ENCODE measurements at places on chromosomes 2 and 18.

GRCh38 chr18:5152343-5153020 lies 44.6 kb downstream of the AKAIN1 start:
- DNase-seq, result no peak

- no peak for DNase-seq
Measured at GRCh38 chr2:103860016-103860415, 993.9 kb upstream of the POU3F3 start.

DNA sequence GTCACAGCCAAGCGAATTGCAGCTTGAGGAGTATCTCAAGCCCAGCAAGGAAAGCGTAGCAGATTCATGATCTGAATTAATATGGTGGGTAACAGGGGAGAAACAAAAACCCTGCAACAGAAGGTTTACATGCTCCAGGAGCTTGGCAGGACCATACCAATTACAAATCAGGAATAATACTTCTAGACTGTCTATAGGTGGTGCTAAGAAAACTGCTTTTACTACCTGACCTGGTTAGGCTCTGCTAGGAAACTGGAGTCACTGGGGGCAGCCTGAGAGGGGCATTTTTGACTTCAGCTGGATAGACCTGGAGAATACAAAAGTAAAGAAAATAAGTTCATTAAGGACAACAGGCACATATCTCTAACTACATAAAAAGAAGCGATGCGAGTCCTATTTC lies 24.6 kb upstream of the SPOPL start:
- DNase-seq, result no peak

GRCh38 chr2:12767996-12768624 lies 51.4 kb downstream of the TRIB2 start:
- DNase-seq, result no peak

DNA sequence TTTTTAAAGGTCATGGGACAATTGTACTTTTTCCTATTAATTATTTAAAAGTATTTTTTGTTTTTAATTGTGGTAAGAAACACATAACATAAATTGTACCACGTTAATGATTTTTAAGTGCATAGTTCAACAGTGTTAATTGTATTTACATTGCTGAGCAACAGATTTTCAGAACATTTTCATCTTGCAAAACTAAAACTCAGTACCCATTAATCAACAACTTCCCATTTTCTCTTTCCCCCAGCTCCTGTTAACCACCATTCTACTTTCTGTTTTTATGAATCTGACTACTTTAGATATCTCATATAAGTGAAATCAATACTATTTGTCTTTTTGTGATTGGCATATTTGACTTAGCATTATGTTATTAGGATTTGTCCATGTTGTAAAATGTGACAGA lies 483.9 kb upstream of the ZNF804A start:
- no peak for DNase-seq

GRCh38 chr2:165636959-165637358 lies 157.1 kb downstream of the GALNT3 start:
- no peak for DNase-seq

DNA sequence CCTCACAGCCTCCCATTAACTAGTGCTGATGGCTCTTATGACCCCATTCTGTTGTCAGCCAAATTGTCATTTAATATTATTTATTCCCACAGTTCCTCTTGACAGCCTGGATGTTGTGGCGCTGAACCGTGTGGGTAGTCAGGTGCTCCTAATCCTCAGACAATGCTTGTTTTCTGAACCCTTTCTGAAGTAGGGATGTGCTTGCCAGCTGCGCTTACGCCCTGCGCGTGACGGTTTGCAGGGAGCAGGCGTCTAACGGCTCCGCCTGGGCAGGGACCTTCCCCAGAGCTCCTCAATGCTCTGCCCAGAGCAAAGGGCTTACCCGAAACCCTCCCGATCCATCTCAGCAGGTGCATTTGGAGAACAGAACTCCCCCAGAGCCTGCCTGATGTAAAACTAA lies 358.2 kb upstream of the MYT1L start:
- no peak for DNase-seq

DNA sequence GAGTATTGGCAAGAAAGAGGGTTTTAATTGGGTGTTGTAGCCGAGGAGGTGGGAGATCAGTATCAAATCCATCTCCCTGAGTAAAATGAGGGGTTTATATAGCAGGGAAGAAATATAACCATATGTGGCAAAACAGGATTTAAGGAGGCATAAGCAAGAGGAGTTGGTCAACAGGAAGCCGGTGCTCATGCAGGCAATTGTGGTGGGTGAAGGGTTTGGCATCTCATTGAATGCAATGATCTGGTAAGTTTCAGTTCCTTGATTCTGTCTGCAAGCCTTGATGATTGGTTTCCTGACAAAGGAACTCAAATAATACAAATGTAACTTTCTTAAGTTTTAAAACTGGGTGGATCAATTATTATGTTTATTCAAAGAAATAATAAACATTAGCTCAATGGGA lies 564.4 kb upstream of the LINC00305 start:
- DNase-seq, result no peak

DNA sequence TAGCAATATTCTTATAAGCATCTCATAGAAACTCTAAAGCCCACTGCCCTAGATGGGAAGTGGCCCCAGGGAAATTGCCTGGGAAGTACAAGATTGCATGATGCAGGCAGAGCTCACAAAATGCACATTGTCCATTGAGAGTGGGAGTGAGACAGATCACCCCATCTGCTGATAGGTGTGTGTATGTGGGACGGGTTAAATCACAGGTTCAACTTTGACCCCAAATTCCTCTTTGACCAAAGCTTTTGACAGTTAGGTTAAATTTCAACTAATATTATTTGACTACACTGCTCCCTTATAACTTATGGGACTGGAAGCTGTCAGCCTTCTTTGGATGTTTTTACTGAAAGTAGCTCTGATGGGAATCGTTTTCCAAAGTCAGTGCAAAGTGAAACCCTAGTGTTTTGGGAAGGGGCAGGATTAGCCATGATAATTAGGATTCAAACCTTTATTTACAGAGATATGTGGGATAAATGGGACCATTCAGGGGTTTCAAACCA lies 11.4 kb upstream of the FABP1 start:
- DNase-seq, result no peak

DNA sequence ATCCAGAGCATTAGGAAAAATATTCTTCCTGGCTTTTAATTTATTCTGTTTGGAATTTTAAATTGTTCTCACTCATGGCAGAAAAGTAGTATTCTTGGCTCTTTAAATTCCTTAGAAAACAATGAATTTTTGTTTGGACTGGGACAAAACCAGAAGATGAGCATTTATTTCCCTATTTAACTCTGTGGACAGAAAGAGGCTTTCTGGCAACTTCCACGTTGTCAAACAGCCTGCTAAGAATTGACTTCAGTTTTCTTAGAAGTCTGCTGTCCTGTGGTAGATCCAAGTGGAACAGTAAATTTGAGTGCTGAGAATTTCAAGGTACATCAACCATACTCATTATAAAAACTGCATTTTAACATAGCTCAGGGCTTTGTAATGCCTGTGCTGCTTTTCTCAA lies 83.8 kb downstream of the MGAT5 start:
- DNase-seq, result no peak

GRCh38 chr2:55051026-55051866 lies 995 bp upstream of the RTN4 start:
- peak; percentile 58 for DNase-seq

DNA sequence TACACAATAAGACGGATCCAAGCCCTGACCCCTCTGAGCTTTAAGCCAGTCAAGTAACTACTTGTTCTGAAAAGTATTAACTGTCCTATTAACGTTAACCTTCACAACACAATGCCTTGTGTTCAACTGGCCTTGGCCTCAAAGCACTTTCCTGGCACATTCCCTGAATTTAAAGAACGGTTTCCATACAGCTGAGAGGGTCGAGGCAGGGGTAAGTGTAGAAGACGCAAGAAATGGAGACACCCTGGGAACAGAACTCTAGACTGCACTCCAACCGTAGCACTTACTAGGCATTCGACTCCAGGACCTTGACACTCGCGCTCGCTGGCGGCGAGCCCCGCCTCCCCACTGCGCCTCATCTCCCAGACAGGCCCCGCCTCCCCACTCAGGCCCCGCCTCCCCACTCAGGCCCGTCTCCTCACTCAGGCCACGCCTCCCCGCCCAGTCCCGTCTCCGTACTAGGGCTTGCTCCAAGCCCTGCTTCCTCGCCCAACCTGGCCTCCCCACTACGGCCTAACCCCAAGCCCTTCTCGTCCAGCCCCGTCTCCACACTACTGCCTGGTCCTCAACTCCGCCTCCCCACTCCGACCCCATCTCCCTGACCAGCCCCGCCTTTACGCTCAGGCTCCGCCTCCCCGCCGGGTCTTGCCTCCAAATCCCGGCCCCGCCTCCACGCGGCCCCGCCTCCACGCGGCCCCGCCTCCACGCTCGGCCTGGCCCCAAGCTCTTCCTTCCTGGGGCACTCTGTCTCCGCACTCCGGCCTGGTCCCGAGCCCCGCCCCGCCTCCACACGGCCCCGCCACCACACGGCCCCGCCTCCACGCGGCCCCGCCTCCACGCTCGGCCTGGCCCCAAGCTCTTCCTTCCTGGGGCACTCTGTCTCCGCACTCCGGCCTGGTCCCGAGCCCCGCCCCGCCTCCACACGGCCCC lies 887 bp upstream of the TMEM87B start:
- peak; percentile 97 for DNase-seq

GRCh38 chr2:20291106-20291564 lies 59.5 kb downstream of the PUM2 start:
- DNase-seq, result no peak

- no peak for DNase-seq
Measured at GRCh38 chr2:35787302-35788031, 568.1 kb upstream of the CRIM1 start.

GRCh38 chr2:3871002-3871401 lies 167.6 kb downstream of the DCDC2C start:
- DNase-seq, result no peak

- no peak for DNase-seq
Measured at GRCh38 chr2:234098681-234099080, 48.2 kb downstream of the SPP2 start.

DNA sequence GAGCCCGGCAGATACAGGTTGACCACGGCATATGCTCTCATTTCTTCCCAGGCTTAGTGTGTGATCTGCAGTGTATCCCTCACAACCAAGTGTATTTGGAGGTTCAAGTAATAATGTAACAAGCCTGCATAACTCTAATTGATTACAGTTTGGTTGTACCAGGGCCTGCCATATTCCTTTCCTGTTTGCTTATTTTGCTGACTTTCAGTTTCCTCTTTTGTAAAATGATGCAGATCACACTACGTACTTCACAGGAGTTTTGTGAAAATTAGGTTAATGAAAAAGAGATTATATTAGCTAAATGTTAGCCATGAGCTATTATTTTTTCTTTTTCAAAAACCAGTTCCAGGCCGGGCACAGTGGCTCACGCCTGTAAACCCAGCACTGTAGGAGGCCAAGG lies 25.8 kb downstream of the SLC3A1 start:
- DNase-seq, result no peak

- no peak for DNase-seq
Measured at GRCh38 chr2:35973737-35974132, 381.8 kb upstream of the CRIM1 start.

GRCh38 chr2:218405746-218406208 lies 6.1 kb downstream of the CTDSP1 start:
- no peak for DNase-seq

DNA sequence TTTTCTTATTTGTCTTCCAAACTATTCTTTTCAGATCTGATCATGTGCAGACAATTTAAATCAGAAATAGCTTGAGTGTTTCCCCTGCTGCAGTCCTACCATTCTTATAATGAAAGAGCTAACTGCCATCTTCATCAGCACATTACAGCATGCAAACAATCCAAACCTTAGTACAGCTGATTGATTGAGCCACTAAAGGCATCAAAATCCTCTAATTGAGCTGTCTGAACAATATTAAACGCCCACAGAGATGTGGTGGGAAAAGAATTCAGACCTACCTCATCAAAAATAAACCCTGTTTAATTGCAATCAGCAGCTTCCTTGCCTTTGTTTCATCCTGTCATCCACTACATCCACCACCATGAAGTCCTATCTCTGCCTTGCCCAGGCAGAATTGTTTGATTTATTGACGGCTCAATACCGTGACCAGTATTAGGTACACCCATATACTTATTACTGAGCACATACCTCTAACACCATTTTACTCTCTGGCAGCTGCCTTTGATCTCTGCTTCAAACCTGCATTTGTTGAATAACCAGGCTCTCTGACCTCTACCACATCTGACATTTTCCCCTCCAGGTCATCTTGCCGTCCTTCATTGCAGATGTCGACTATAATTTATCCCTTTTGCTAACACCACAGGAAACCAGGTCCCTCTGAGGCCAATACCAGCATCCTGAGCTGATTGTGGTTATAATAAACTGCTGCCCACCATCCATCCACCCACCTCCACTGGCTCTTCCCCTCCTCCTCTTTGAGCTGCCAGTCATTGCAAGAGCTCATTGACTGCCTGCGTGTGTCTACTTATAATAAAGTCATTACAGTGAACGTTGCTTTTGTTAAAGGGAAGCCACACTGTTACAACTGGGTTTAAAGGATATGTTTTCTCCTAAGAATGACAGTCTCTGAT lies 78.5 kb downstream of the RBM43 start:
- no peak for DNase-seq

DNA sequence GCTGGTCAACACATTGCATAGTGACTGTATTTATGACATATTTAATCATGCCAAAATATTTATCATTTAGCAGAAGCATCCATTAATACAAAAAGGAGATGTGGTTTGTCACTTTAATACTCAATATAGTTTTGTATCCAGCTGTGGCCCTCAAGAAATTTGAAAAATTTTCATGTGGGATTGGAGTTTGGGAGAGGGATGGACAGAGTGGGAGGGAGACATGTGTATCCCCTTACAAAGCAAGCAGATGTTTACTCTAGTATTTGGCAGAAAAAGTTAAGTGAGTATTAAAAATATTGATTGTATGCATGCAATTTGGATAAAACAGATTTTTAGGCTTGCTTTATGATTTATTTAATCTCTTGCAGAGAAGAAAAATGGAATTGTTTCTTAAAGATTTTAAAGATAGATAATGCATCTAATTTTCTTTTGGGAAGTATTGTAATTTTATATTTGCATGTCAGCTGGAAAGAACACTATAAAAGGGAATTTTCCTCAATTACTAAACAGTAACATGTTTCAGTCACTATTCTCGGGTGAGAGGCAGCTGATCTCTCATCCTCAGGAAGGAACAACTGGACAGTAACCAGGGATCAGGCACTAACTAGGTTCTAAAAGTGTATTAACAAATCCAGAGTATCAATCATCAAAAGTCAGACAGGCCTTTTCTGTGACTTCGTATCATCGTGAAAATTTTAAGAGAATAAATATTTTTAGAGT lies 1184.7 kb upstream of the NXPH2 start:
- DNase-seq, result no peak

DNA sequence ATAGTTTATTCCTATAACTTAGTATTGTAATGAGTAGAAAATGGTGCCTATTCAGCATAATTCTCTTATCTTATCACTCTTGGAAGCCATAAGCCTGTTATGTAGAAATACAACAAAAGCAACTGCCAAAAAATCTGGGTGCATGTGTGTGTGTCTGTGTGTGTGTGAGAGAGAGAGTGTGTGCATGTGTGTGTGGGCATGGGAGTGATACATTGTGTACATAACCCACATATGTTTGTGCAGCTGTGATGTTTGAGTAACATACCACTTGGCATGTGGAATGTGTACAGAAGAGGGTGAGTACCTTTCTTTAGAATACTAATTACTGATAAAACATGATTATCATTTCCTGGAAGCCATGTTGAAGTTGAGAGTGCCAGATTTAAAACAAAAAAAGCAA lies 642.3 kb upstream of the SYT4 start:
- no peak for DNase-seq

Measured in C1 segment of cervical spinal cord (tissue), 14 donors.